ENCODE measurements at places on chromosomes 1 and 21.

- DNase-seq, result no peak
Measured at GRCh38 chr21:37227071-37228002, 39.8 kb downstream of the VPS26C start.

DNA sequence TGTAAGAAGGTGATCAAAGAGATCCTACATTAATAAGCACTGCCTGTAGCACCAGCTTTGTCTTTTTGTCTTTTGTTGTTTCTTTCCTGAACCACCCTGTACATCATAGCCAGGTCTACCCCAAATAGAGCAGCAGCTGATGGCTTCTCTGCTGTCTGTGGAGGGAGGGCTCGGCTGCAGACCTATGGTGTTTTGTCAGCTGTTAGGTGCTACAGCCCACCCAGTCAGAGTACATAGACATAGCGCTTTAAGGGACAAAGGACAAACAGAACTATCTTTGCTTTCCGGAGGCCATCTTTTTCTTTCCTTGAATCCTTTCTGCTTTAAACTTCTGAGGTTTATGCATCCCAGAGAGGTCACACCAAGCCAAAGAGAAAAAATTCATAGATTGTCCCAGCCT is 258.1 kb downstream of the ZNF648 start:
- no peak for DNase-seq

GRCh38 chr1:99227056-99227897 is 37.0 kb upstream of the PLPPR4 start:
- no peak for DNase-seq

- no peak for DNase-seq
Measured at GRCh38 chr1:205315008-205315618, 6.4 kb downstream of the NUAK2 start.

- DNase-seq, result no peak
Measured at GRCh38 chr21:25734654-25734903, 125 bp downstream of the ATP5PF start.

GRCh38 chr1:176111835-176112234 is 95.3 kb downstream of the COP1 start:
- DNase-seq, result no peak

GRCh38 chr1:205568469-205569361 is 63.1 kb downstream of the ELK4 start:
- no peak for DNase-seq

GRCh38 chr1:228821252-228821651 is 86.0 kb downstream of the RHOU start:
- no peak for DNase-seq

GRCh38 chr1:178031856-178032320 is 62.0 kb upstream of the RASAL2 start:
- peak; percentile 85 for DNase-seq

DNA sequence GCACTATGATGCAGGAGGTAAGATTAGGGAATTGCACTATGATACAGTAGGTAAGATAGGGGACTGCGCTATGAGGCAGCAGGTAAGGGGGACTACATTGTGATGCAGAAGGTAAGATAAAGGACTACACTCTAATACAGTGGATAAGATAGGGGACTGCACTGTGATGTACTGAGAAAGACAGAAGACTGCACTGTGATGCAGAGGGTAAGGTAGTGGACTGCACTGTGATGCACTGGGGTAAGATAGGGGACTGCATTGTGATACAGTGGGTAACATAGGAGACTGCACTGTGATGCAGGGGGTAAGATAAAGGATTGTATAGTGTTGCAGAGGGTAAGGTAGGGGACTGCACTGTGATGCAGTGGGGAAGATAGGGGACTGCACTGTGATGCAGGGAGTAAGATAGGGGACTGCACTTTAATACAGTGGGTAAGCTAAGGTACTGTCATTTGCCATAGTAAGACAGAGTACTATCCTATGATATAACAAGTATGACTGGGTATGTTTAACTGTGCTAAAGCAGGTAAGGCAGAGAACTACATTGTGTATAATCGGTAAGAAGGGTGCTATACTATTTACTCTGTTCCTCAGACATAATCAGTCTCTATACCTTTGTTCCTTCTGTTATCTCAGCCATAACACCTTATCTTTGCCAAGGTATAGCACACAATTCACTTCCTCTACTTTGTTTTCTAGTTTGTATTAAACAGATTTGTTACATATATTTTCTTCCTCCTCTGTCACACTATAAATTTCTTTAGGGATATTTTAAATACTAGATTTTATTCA is 208.5 kb downstream of the BARHL2 start:
- DNase-seq, result no peak

DNA sequence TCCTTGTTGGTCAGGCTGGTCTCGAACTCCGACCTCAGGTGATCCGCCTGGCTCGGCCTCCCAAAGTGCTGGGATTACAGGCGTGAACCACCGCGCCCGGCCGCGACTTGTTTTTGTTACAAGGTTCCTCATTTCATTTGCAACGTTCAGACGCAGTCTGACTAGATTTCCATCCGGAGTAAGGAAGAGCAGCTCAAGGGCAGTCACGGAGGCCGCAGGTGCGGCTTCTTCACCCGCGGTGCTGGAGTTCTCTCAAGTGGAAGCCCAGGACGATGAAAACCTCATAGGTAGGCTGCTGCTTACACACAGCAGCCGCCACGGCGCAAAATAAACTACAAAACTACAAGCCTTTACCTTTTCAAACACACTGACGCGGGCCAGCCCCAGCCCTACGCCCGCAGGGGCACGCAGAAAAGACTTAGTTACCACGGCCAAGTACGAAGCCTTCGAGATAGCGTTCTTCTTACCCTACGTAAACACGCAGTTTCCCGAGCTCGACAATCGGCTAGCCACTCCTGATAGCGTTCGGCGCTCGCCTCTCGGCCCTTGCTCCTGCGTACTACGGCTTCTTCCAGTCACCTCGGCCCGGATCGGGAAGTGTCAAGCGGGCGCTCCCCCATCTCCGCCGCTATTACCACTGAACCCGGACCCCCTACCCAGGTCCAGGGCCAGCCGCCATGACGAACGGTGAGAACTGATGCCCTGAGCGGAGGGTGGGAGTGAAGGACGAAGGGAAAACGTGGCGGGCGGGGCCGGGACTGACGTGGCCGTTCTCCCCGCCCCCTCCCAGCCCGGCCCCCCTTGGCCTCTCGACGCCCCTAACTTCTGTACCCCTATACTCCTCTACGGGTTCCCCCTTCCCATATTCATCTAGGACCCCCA is at the start of gene TMEM167B:
Gene TMEM167B (plus strand): TSS at position 569 of the 882 bp plus-strand sequence. CDS start 109 bp downstream, at position 678.
- DNase-seq, result peak; percentile 85

DNA sequence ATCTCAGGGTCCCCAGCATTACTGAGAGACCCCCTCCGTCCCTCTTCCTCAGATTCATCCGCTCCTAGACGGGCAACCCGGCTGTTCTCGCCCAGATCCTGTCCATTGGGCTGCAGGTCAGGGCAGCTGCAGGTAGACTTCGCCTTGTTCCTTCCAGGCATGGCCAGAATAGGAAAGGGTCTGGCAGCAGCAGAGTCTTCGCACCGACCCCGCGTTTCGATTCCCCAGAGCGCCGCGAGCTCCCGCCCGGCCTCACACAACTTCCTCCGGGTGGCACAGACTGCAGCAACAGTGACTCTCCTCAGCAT is 265 bp downstream of the NRDC start:
- DNase-seq, result no peak

GRCh38 chr1:107195476-107195875 is 54.6 kb downstream of the NTNG1 start:
- DNase-seq, result no peak

DNA sequence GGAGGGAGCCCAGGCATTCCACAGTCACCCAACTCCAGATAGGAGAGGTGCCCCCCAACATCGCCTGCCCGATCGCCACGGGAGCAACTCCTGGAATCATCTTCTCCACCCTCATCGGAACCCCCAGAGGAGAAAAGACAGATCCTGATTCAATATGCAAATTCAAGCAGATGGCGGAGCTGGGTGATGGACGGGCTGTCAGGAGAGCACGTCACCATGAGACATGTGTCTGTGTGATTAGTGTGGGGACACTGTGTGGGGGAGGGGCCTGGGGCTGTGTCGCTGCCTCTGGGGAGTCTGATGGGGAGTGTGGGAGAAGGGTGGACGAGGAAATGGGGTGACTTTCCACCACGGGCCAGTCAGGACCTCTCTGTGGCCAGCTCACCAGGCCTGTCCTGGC is 90.2 kb upstream of the CSF3R start:
- no peak for DNase-seq

- DNase-seq, result no peak
Measured at GRCh38 chr1:67439277-67440029, 9.3 kb upstream of the SERBP1 start.

- DNase-seq, result no peak
Measured at GRCh38 chr1:145796753-145797152, 27.1 kb downstream of the RNF115 start.

GRCh38 chr1:65896721-65897120 is 104.0 kb downstream of the PDE4B start:
- no peak for DNase-seq

GRCh38 chr1:67724928-67725560 is 40.0 kb downstream of the GADD45A start:
- no peak for DNase-seq

GRCh38 chr1:180672105-180672504 is 40.3 kb downstream of the XPR1 start:
- DNase-seq, result no peak

DNA sequence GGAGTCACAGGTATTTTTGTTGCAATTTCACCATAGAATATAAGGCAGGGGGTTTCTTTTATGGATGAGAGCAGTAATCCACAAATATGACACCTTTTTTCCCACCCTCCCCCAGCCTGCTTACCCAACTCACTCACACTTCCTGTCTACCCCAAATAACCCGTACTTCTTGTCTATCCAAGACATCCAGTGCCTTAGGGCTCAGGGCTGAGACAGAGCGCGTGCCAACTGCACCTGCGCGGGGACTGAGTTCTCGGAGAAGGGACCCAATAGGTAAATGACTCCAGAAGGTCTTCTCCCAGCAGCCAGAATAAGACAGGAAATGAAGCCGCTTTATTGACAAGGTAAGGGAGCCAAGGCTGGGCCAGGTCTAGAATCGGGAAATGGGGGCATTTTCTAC is 369.1 kb downstream of the SIPA1L2 start:
- no peak for DNase-seq

GRCh38 chr21:9738527-9738926 is 782.9 kb upstream of the TPTE start:
- DNase-seq, result no peak

DNA sequence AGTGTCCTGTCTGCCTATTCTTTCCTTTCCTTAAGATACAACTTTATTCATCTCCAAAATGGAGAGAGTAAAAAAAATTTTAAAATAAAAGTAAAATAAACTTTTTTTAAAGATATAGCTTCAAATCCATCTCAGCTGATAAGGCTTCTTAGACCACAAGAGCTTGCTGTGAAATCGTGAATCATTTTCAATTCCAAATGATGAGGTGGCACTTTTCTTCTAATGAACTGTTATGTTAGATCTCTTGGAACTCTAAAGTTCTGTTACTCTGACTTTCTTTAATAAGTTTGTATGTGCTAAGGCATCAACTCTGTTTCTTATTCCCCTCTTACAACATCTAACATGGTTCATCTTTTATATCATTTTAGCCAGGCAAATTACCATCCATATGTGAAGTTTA is 4.5 kb downstream of the SH3GLB1 start:
- no peak for DNase-seq

- no peak for DNase-seq
Measured at GRCh38 chr1:173099166-173099565, 48.4 kb upstream of the TNFSF18 start.

All from GM20000 (cell line).